Astrocyte (in vitro differentiated cells and primary cell): ENCODE measurements at places on chromosomes 5 and 9. TPM values are rescaled to one million over a fixed set of nuclear protein-coding genes. Genes with fewer than 3 reads are reported as not detected.

GRCh38 chr5:14450018-14450524, 131.5 kb upstream of the OTULINL start:
- peak; percentile 97 for DNase-seq
- H3K36me3 ChIP-seq: peaks cover 37% of the 10 kb centered on the region
- peak overlapping the region; percentile 89 for H3K27ac ChIP-seq
- H3K4me1 ChIP-seq: peaks cover 73% of the 10 kb centered on the region
- no peak overlapping the region for H3K4me3 ChIP-seq
- H3K27me3 ChIP-seq: no peaks in the 10 kb centered on the region

DNA sequence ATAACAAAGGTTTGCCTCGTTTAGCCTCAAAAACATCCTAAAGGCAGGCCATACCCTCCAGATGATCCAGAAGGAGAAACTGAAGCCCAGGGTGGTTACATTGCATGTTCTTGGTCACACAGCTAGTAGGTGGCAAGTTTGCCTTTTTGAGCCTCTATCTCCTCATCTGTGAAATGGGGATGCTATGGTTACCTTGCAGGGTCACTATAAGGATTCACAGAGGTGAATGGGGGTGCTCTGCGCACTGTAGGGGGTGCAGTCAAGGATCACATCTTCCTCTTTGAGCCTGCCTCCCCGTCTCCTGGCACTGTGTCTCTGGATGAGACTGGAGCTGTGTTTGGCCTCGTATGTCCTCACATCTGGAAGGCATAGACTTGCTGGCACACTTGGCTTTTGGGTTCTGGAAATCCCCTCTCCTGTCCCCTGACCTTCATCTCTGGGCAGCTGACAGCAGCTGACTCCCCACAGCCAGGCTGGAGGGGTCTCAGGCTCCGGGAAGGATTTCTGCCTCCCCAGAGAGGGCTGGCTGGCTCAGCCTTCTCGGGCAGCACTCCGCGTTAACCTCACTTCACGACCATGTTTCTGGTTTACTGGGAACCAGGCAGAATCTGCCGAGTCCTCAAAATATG, 167.7 kb downstream of the RGS3 start:
- H3K4me3 ChIP-seq: no peak overlapping the region
- no peaks in the 10 kb centered on the region for H3K27me3 ChIP-seq
- H3K27ac ChIP-seq: no peak overlapping the region
- no peak for DNase-seq
- H3K4me1 ChIP-seq: peaks cover 37% of the 10 kb centered on the region
- no peaks in the 10 kb centered on the region for H3K36me3 ChIP-seq

DNA sequence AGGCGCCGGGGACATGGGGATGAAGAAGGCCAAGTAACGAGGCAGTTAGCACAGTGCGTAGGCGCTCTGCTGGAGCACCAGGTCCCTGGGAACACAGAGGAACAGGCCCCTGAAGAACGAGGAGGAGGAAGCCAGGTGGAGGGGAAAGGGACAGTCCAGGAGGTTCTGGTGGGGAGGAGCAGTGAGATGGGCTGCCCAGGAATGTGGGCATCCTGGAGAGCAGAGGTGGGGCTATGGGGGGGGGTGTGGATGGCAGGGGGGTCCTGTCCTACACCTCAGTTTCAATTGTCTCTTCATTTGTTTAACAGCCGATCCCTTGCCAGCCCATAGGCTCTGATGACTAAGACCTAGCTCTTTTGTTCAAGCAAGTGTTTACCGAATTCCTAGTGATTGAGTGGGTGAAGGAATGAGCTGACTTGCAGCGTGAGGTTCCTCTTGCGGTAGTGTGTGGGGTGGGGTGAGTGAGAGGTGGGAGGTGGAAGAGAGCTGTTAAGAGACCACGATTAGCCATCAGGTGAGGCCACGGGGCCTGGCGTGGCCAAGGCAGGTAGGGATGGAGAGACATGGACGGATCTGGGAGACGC, 8.4 kb upstream of the PHYHD1 start:
- no peaks in the 10 kb centered on the region for H3K27me3 ChIP-seq
- H3K4me1 ChIP-seq: peaks cover 28% of the 10 kb centered on the region
- H3K27ac ChIP-seq: peak overlapping the region; percentile 83
- peaks cover 18% of the 10 kb centered on the region for H3K36me3 ChIP-seq
- no peak overlapping the region for H3K4me3 ChIP-seq

DNA sequence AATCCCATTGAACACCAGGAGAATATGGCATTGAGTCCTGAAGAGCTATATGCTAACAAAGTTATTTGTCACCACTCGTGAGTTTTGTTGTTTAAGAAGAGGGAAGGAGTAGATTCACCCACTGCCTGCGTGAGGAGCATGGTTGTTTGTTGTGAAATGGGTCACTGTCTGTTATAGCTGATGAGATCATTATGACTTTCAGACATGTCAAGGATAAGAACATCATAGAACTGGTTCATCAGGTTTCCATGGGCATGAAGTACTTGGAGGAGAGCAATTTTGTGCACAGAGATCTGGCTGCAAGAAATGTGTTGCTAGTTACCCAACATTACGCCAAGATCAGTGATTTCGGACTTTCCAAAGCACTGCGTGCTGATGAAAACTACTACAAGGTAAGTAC, 76.9 kb downstream of the SYK start:
- no peak overlapping the region for H3K4me3 ChIP-seq
- no peak overlapping the region for H3K27ac ChIP-seq
- no peak for DNase-seq
- H3K36me3 ChIP-seq: no peaks in the 10 kb centered on the region

DNA sequence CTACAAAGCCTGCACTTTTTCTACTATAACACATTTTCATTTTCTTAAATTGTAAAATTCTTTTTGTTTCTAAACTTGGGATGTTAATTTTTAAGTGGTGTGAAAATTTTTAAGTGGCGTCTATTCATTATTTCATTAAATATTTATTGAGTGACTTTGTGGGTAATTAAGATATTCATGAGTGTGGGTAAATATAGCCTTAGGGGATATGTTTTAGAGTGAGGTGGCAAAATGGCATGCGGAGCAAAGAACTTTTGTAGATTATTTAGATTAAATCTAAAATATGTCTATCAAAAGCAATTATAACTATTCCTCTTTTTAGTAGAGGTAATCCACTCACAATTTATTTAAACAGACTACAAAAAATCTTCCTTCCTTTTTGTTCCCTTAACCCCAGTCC, 188.4 kb downstream of the PCSK1 start:
- H3K27ac ChIP-seq: no peak overlapping the region
- H3K4me1 ChIP-seq: peaks cover 18% of the 10 kb centered on the region
- no peak overlapping the region for H3K4me3 ChIP-seq
- no peaks in the 10 kb centered on the region for H3K36me3 ChIP-seq

The IL17B gene
- total RNA-seq: 0.54 and 0.60 TPM in 2 replicates

DNA sequence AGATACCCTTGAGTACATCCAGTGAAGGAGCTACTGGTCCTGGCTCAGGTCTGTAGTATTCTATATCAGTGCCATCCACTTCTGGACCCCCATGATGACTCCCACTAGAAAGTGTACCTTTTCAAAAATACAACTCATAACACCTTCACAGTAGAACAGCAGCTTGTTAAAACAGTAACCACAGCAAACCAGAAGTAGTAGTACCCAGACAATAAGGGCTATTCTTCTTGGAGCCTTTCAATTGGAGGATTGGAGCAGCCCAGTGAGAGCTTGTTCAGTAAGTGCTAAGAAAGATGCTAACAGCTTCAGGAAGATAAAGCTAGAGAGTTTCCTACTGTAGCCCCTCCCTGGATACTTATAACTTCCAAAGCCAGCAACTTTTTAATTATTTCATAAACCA, 10.1 kb downstream of the ARL14EPL start:
- no peak overlapping the region for H3K4me3 ChIP-seq
- H3K27ac ChIP-seq: no peak overlapping the region
- no peak for DNase-seq

GRCh38 chr5:53024535-53024934, 35.4 kb downstream of the ITGA2 start:
- no peak for DNase-seq
- no peaks in the 10 kb centered on the region for H3K27me3 ChIP-seq
- no peaks in the 10 kb centered on the region for H3K36me3 ChIP-seq
- no peak overlapping the region for H3K27ac ChIP-seq
- no peak overlapping the region for H3K4me3 ChIP-seq

The PIP5K1B gene
- 0.29 and 1.3 TPM in 2 replicates for total RNA-seq

DNA sequence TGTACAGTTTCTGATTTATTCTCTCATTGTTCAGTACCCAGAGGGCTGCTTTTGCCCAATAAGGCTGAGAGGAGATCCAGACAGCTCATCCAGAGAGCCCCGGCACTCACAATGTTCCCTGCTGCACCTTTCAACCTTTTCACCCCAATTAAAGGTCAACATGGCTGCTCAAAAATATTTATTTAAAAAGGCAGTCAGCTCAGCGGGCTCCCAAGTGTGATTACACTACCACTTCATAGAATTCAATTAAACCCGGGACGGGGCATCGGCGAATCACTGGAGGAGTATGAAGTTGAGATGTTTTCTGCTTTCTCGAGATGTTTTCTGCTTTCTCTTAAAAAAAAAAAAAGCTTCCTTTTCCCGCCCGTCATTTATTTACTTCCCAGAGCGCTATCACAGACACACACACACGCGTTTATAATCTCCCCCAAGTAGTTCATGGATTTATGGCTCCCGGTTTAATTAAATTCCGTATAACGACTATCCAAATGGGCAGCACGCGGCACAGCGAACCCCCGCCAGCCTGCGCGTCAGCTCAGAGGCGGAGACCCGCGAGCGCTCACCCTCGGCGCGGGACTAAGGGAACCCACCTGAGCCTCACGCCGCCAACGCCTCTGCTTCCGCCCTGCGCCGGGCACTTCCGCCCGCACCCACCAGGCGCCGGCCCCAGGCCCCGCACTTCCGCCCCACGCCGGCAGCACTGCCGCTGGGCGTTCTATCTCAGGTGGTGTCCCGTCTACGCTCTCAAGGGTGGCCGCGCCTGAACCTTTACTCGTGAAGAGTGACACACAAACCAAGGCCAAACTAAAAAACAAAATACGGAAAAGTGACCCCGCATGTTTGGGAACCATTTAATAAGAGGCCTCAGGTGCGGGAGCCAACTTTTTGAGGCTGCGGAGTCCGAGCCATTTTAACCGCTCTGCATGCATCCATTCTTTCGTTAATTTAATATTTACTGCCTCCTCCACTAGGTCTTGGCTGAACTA, at the start of gene C5orf63:
TSS of gene C5orf63 (minus strand) at position 642 of the 986 bp plus-strand sequence. CDS start 14,507 bp downstream, outside the sequence.
- H3K27ac ChIP-seq: peak within 1 kb of the TSS; percentile 31
- H3K4me1 ChIP-seq: peaks cover 17% of the 10 kb centered on the region
- no peaks in the 10 kb centered on the region for H3K36me3 ChIP-seq
- DNase-seq: peak; percentile 29
- H3K4me3 ChIP-seq: peak within 1 kb of the TSS; percentile 72
- H3K27me3 ChIP-seq: no peaks in the 10 kb centered on the region

DNA sequence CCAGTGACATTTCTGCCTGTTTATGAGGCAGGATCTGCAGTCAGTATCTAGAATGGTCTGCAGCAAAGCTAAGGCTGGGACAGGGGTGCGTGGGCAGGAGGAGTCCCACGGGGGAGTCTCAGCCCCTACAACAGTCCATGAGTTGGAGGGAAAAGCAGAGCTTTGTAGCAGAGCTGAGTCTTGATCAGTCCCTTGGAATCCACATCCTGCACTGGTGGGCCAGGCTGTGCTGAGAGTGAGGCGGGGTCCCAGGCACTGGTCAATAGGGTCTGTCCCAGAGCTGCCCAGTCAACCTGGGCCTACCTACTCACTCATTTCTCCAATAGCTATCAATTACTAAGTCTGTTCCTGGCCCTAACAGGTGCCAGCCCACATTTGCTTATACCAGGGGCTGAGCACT, 5.9 kb downstream of the ACSL6 start:
- H3K4me3 ChIP-seq: no peak overlapping the region
- H3K4me1 ChIP-seq: peaks cover 8% of the 10 kb centered on the region
- peaks cover 7% of the 10 kb centered on the region for H3K27me3 ChIP-seq
- H3K36me3 ChIP-seq: no peaks in the 10 kb centered on the region
- no peak overlapping the region for H3K27ac ChIP-seq

The IRX2 gene
- 6.7 and 7.0 TPM in 2 replicates for total RNA-seq

GRCh38 chr5:126416266-126416925, 6.8 kb upstream of the GRAMD2B start:
- DNase-seq: no peak
- H3K4me3 ChIP-seq: no peak overlapping the region
- H3K27me3 ChIP-seq: no peaks in the 10 kb centered on the region
- no peak overlapping the region for H3K27ac ChIP-seq
- H3K4me1 ChIP-seq: peaks cover 7% of the 10 kb centered on the region
- no peaks in the 10 kb centered on the region for H3K36me3 ChIP-seq

DNA sequence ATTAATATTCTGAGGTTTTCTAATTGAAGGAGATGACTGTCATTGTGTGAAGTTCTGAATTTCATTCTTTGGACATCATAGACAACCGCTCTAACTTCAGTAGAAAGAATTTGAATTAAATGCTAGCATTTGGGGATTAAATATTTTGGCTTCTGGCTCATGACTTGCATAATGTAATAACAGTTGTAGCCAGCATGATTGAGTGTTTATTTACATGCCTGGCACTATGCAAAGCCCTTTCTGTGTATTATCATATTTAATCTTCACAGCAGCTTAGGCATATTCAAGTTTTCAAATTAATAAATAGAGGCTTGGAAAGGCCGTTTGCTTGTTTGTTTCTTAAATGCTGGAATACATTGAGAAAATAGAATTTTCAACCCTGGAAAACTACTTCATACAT, 19.6 kb upstream of the HTR1A start:
- no peaks in the 10 kb centered on the region for H3K27me3 ChIP-seq
- no peaks in the 10 kb centered on the region for H3K4me1 ChIP-seq
- DNase-seq: no peak
- H3K27ac ChIP-seq: no peak overlapping the region

- no peaks in the 10 kb centered on the region for H3K27me3 ChIP-seq
- H3K4me1 ChIP-seq: no peaks in the 10 kb centered on the region
- no peaks in the 10 kb centered on the region for H3K36me3 ChIP-seq
- H3K27ac ChIP-seq: no peak overlapping the region
- no peak overlapping the region for H3K4me3 ChIP-seq
Observed at GRCh38 chr5:36311956-36312355, 10.3 kb upstream of the RANBP3L start.

- no peaks in the 10 kb centered on the region for H3K4me1 ChIP-seq
- H3K27ac ChIP-seq: no peak overlapping the region
- H3K27me3 ChIP-seq: no peaks in the 10 kb centered on the region
- H3K4me3 ChIP-seq: no peak overlapping the region
Observed at GRCh38 chr5:55052383-55052931, 28.4 kb downstream of the GZMK start.

- no peaks in the 10 kb centered on the region for H3K4me1 ChIP-seq
- no peak for DNase-seq
- H3K27me3 ChIP-seq: no peaks in the 10 kb centered on the region
- H3K27ac ChIP-seq: no peak overlapping the region
- peaks cover 8% of the 10 kb centered on the region for H3K36me3 ChIP-seq
- no peak overlapping the region for H3K4me3 ChIP-seq
Observed at GRCh38 chr9:33908114-33908513, 91.2 kb downstream of the UBE2R2 start.

The ZFP2 gene
- 0.48 and 1.1 TPM in 2 replicates for total RNA-seq

DNA sequence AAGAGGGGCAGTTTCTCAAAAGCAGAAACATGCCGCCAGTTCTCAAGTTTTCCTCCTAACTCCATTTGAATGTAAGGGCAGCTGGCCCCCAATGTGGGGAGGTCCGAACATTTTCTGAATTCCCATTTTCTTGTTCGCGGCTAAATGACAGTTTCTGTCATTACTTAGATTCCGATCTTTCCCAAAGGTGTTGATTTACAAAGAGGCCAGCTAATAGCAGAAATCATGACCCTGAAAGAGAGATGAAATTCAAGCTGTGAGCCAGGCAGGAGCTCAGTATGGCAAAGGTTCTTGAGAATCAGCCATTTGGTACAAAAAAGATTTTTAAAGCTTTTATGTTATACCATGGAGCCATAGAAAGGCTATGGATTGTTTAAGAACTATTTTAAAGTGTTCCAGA, 142.8 kb downstream of the NTRK2 start:
- no peak overlapping the region for H3K27ac ChIP-seq
- no peaks in the 10 kb centered on the region for H3K27me3 ChIP-seq
- no peak for DNase-seq
- H3K36me3 ChIP-seq: no peaks in the 10 kb centered on the region
- no peaks in the 10 kb centered on the region for H3K4me1 ChIP-seq

GRCh38 chr9:95165004-95165403, 152.5 kb downstream of the FANCC start:
- no peaks in the 10 kb centered on the region for H3K36me3 ChIP-seq
- H3K4me1 ChIP-seq: peaks cover 5% of the 10 kb centered on the region
- no peak overlapping the region for H3K4me3 ChIP-seq
